RWPE2 (cell line): ENCODE measurements at places on chromosomes 7 and 10.
A peak's percentile ranks its signal among the peaks of the same experiment; 100 is the strongest.

DNA sequence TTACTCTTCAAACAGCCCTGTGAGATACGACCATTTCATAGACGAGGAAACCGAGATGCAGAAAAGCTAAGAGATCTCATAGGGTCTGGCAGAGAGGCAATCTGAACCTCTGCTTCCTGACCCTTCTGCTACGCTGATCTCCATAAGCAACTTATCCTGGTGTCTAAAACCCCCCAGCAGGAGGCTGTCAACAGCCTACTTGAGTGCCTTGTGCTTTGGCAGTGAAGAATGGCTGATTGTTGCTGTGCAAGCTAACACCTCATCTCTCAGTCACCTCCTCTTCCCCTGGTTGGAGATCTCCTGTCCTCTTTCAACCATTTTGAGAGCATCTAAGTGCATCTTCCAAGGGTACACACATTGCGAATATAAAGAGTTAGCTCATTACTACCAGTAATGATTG lies 86.2 kb downstream of the AOAH start:
- H3K27me3 ChIP-seq = no peaks in the 10 kb centered on the region
- no peak for DNase-seq

DNA sequence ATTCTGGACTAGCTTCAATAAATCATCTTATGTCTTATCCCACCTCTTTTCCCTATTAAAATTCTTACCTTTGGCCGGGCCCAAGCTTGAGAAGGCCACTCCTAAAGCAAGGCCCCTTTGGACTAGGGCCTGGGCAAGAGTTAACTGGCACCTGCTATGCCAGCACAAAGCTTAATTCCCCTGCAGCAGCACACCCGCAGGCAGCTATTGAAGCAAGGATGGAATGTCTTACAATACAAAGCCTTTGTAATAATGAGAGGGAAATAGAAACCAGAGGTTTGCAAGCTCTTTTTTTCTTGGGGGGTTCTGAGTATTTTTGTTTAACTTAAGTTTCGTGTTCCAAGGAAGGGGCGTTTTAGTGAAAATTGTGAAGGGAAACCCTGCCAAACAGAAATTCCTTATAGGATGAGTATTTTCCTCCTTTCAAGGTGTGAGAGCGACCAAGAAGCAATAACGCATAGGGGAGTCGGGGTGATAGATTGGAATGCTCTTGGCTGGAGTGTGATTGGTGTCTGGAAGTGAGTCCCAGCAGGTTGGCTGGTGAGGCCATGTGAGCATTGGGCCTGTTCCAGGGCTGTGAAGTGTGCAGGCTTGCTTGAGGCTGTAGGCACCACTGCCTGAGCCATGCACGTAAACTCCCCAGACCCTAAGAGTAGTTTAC lies 148.5 kb downstream of the KIAA1217 start:
- H3K27me3 ChIP-seq = no peaks in the 10 kb centered on the region
- no peak overlapping the region for H3K27ac ChIP-seq
- H3K4me3 ChIP-seq = no peak overlapping the region
- no peaks in the 10 kb centered on the region for H3K36me3 ChIP-seq
- H3K4me1 ChIP-seq = peaks cover under 1% of the 10 kb centered on the region

DNA sequence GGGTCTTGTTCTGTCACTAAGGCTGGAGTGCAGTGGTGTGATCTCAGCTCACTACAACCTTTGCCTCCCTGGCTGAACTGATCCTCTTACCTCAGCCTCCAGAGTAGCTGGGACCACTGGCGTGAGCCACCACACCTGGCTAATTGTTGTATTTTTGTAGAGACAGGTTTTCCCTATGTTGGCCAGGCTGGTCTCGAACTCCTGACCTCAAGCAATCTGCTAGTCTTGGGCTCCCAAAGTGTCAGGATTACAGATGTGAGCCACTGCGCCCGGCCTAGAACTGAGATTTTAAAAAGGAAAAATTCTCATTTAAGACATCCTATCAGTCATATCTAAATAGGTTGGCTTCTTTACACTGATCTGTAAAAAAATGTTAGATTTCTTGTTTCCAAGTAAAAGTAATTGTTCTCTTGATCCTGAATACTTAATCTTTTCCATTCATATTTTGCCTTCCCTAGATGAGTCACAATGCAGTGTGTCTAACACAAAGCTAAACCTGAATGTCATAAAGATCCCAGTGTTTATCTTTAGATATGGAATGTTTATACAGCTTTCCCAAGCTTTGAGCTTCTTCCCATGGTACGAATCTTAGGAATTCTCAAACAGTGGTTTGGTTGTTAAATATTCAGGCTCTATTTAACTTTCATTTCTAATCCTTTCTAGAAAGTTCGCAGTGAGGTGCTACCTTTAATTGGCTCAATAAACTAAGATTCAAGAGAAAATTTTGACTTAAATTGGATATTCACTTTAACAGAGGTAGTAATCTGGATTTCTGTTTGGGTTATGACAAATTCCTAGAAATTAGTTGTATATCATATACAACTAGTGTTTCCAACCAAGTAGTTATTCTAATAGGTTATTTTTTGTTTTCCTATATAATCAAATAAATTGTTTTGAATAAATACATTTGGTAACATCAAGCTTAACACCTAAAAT lies 12.1 kb upstream of the LAMB1 start:
- peaks cover 57% of the 10 kb centered on the region for H3K4me1 ChIP-seq
- no peaks in the 10 kb centered on the region for H3K36me3 ChIP-seq
- H3K4me3 ChIP-seq = no peak overlapping the region
- DNase-seq = no peak
- peak overlapping the region; percentile 77 for H3K27ac ChIP-seq

- no peak overlapping the region for H3K4me3 ChIP-seq
- H3K4me1 ChIP-seq = no peaks in the 10 kb centered on the region
- no peak overlapping the region for H3K27ac ChIP-seq
- no peak for DNase-seq
- no peaks in the 10 kb centered on the region for H3K27me3 ChIP-seq
Measured at GRCh38 chr10:43623351-43623750, 17.1 kb downstream of the ZNF485 start.

- no peak overlapping the region for H3K27ac ChIP-seq
- H3K4me1 ChIP-seq = no peaks in the 10 kb centered on the region
- no peaks in the 10 kb centered on the region for H3K36me3 ChIP-seq
- DNase-seq = no peak
- no peak overlapping the region for H3K4me3 ChIP-seq
Measured at GRCh38 chr7:101442426-101443070, 79.9 kb downstream of the COL26A1 start.

DNA sequence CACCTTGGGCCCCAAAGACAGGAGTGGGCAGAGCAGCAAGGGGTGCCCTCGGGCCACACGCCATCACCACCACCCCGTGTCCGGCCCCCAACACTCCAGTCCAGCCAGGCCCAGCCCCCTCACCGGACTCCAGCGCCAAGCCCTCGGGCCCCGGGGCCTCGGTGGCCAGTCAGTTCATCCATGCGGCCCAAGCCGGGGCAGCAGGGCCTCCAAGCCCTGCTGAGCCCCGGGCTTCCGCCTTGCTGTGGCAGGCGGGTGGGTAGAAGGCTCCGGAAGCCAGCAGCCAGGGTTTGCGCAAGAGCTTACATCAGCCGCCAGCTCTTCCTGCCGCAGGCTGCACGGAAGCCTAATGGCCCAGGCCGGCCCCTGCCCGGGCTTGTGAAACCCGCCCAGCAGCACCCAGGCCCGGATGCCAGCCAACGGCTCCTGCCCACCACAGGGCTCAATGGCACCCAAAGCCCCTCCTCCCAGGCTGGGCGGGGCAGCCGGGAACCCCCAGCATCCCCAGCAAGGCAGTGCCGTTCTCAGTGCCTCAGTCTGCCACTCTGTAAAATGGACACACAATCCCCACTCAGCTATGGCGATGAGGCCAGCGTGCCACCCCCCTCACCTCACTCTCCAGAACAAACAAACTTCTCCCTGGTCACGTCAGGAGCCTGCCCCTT lies 26.5 kb downstream of the TNRC18 start:
- H3K4me1 ChIP-seq = no peaks in the 10 kb centered on the region
- H3K36me3 ChIP-seq = peaks cover 33% of the 10 kb centered on the region
- peak; percentile 98 for DNase-seq
- H3K4me3 ChIP-seq = peak overlapping the region; percentile 65
- H3K27me3 ChIP-seq = no peaks in the 10 kb centered on the region

- no peaks in the 10 kb centered on the region for H3K27me3 ChIP-seq
- H3K36me3 ChIP-seq = peaks cover 8% of the 10 kb centered on the region; the same call in 1 of the 2 replicates
- DNase-seq = no peak
- H3K4me1 ChIP-seq = peaks cover 16% of the 10 kb centered on the region
Measured at GRCh38 chr10:27241010-27241651, 534 bp upstream of the ACBD5 start.

GRCh38 chr7:43022008-43022407 lies 89.8 kb downstream of the MRPL32 start:
- H3K27ac ChIP-seq = no peak overlapping the region
- no peaks in the 10 kb centered on the region for H3K27me3 ChIP-seq
- no peak for DNase-seq

DNA sequence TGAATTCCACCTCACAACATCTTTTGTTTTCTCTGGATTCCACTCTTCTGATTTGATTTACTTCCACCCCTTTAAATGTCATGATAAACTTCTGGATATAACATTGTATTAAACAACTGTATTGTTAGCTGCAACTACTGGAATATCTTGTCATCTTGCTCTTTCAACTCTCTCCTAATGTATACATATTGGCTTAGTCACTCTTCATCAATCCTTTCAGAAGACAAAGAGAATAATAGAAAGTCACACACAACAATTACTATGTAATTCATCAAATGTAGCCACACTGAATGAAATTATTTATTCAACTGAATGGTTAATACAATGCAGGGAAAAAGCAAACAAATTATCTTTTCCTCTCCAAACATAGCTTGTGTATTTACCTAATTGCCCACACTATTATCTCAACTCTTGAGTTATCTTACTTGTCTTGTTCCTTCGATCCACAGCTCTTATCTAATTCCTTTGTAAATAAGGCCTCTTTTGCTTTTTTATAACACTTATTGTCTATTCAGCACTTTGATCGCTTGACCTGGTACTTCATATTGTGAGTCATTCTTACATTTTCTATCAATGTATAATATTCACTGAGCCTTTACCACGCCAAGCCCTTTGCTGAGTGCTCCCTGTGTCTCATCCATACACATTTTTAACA lies 16.7 kb downstream of the SEMA3A start:
- no peaks in the 10 kb centered on the region for H3K36me3 ChIP-seq
- H3K4me1 ChIP-seq = peaks cover 20% of the 10 kb centered on the region
- no peak overlapping the region for H3K4me3 ChIP-seq
- peak overlapping the region; percentile 3 for H3K27ac ChIP-seq
- DNase-seq = no peak
- H3K27me3 ChIP-seq = no peaks in the 10 kb centered on the region

GRCh38 chr10:104835422-104835821 lies 194.3 kb downstream of the SORCS3 start:
- H3K4me3 ChIP-seq = no peak overlapping the region
- no peaks in the 10 kb centered on the region for H3K27me3 ChIP-seq
- no peaks in the 10 kb centered on the region for H3K36me3 ChIP-seq
- no peak for DNase-seq
- H3K27ac ChIP-seq = peak overlapping the region; percentile 49

- no peaks in the 10 kb centered on the region for H3K36me3 ChIP-seq
- H3K27ac ChIP-seq = peak overlapping the region; percentile 80
- DNase-seq = no peak
- no peaks in the 10 kb centered on the region for H3K27me3 ChIP-seq
Measured at GRCh38 chr10:58919927-58920654, 256.4 kb upstream of the PHYHIPL start.

- H3K36me3 ChIP-seq = no peaks in the 10 kb centered on the region
- no peaks in the 10 kb centered on the region for H3K27me3 ChIP-seq
- no peaks in the 10 kb centered on the region for H3K4me1 ChIP-seq
- no peak overlapping the region for H3K4me3 ChIP-seq
Measured at GRCh38 chr7:55426676-55427075, 61.5 kb downstream of the LANCL2 start.

DNA sequence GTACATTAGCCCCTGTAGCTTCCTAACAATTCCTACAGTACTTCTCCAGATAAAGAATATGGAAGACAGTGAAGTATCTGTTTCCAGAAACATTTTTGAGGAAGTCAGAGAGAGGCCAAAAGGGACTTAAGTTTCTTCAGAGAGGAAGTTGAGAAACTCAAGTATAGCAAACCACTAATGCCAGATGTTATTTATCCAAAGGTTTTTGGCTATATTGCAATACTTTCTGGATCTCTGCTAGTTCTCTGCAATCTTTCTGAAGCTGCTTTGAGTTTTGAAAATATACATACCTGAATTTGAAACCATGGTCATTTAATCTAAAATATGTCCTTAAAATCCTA lies 64.7 kb downstream of the BICC1 start:
- H3K27me3 ChIP-seq = no peaks in the 10 kb centered on the region
- no peaks in the 10 kb centered on the region for H3K36me3 ChIP-seq
- H3K4me1 ChIP-seq = no peaks in the 10 kb centered on the region
- DNase-seq = no peak
- H3K4me3 ChIP-seq = no peak overlapping the region
- H3K27ac ChIP-seq = no peak overlapping the region

DNA sequence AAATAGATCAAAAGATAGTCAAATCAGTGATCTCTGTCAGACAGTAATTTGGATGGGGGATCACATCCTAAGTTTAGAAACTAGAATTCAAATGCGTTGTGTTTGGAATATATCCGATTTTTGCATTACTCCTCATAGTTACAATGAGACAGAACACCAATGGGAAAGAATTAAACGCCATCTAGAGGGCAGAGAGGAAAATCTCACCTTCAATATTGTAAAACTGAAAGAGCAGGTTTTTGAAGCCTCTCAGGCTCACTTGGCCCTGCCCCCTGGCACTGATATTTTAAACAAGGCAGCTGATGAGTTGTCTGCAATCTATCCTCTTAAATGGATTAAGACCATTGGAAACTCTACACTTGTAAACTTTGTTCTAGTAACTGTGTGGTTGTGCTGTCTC lies 17.7 kb downstream of the FRG2B start:
- no peaks in the 10 kb centered on the region for H3K4me1 ChIP-seq
- H3K4me3 ChIP-seq = no peak overlapping the region
- H3K36me3 ChIP-seq = no peaks in the 10 kb centered on the region
- H3K27me3 ChIP-seq = peaks cover 36% of the 10 kb centered on the region

GRCh38 chr7:137386966-137387365 lies 43.4 kb upstream of the PTN start:
- H3K36me3 ChIP-seq = no peaks in the 10 kb centered on the region
- no peak overlapping the region for H3K4me3 ChIP-seq
- no peak overlapping the region for H3K27ac ChIP-seq
- DNase-seq = no peak
- peaks cover 21% of the 10 kb centered on the region for H3K27me3 ChIP-seq

- no peaks in the 10 kb centered on the region for H3K4me1 ChIP-seq
- no peak for DNase-seq
- H3K4me3 ChIP-seq = no peak overlapping the region
- no peaks in the 10 kb centered on the region for H3K27me3 ChIP-seq
Measured at GRCh38 chr10:126233182-126234148, 154.8 kb downstream of the ADAM12 start.

GRCh38 chr7:73894733-73895551 lies 34.0 kb downstream of the TMEM270 start:
- H3K36me3 ChIP-seq = no peaks in the 10 kb centered on the region
- no peak overlapping the region for H3K4me3 ChIP-seq
- peak; percentile 71 for DNase-seq
